ENCODE measurements at places on chromosomes 4 and X. TPM values are rescaled to one million over a fixed set of nuclear protein-coding genes. Genes with fewer than 3 reads are reported as not detected.

ITM2A gene
- not detected for polyA plus RNA-seq

KCNE5 gene
- polyA plus RNA-seq, result not detected

MAGEE2 gene
- not detected for polyA plus RNA-seq

TNIP3 gene
- polyA plus RNA-seq, result 2.2 TPM

ADGRG4 gene
- not detected for polyA plus RNA-seq

NLGN3 gene
- polyA plus RNA-seq, result 0.34 TPM

RBMXL3 gene
- not detected for polyA plus RNA-seq

SULT1E1 gene
- polyA plus RNA-seq, result not detected

CT45A1 gene
- polyA plus RNA-seq, result not detected

DRD5 gene
- polyA plus RNA-seq, result not detected

- DNase-seq, result no peak
These were observed 1100.2 kb upstream of the INTU start for GRCh38 chr4:126532527-126532926.

DNA sequence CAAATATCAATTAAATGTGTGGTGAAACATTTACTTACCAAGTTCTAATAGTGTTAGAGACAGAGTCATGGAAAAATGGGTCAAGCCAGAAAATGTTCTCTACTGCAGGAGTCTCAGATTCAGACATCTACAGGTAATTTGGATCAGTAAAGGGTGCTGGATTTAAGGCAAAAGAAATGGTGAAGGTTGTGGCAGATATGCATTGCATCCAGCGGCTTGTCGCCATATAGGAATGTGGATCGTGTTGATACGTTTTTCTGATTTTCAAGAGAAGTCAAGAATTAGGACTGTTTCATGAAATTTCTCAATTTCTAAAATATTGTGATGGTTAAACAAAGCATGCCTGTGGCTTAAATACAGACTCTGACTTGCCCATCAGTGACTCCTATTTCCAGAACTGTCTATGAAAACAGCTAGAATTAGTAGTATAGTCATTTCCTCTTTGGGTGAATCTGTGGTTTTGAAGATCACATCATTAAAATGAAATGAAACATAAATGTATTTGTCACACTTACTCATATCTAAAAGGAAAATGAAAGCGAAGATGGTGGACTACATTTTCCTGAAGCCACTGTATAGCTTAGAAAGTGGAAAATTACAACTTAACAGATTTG lies 110.1 kb upstream of the VEGFC start:
- DNase-seq, result peak; percentile 92

GRCh38 chr4:56641494-56642051 lies 39.5 kb downstream of the HOPX start:
- peak; percentile 92 for DNase-seq

DNA sequence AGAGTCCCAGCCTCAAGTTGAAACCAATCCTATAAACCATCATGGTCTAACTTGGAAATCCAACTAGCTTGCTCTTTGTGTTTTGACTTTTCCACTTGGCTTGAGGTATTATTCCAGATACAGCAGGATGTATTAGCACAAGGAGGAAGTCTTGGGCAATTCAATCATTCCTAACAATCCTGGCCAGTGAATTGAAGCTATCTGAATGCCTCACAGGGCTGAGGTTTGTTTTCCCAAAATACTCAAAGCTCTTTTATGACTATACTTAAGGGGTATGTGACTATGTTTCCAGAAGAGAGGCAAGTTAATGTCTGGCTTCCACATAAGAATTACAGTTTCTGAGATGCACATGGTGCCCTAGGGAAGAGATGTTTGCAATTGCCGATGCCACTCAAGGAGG lies 66.8 kb upstream of the SH3RF1 start:
- peak; percentile 94 for DNase-seq

- no peak for DNase-seq
These were observed 492.3 kb upstream of the LCORL start for GRCh38 chr4:18513861-18514260.

DNA sequence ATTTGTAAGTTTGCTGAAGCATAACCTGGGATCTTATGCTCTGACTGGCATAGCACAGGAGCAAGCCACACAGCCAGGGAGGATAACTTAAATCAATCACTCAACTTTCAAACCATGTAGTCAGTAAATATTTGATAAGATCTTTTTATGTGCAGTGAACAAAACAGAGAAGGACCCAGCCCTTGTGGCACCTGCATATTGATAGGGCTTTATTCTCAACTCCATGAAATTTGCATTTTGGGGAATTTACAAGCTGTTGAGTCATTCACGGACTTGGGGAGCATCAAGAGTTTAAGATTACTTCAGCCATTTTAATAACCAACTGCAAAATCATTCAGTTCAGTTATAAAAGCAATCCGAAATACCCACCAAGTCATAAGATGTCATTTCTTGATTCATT lies 122.6 kb downstream of the COMMD8 start:
- DNase-seq, result no peak

DNA sequence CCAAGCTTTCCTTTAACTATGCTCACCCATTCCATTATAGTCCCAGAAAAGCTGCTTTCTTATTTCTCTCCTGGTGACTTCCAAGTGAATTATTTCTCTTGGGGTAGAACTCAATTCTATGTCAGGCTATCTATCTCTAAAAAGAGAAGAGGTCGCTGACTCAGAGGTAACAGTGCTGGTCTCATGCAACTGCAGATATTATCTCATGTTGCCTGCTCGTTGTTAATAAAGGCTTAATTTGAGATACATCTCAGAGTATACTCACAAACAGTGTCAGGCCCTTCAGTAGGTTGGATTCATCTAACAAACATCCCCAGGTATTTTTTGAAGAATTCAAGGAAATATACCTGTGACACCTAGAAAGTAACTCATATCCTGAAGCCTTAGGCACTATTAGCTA lies 2.7 kb downstream of the TMEM154 start:
- DNase-seq, result peak; percentile 28

DNA sequence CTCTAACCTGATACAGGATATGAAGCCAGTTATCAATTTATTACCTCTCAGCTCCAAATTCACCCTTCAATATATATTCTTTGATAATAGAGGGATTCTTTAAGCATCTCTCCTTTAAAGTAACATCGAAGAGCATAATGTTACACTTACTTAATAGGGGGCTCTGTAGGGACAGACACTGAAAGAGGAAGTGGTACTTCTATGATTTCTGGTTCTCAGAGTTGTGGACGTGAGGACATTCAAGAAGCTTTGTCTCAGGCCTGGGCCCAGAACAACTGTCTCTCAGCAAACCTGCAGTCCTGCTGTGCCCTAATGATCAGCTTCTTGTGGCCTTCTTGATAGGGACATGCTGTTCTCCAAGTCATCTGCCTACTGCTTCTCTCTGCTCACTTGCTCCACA lies 4.2 kb upstream of the ZXDB start:
- DNase-seq, result no peak

DNA sequence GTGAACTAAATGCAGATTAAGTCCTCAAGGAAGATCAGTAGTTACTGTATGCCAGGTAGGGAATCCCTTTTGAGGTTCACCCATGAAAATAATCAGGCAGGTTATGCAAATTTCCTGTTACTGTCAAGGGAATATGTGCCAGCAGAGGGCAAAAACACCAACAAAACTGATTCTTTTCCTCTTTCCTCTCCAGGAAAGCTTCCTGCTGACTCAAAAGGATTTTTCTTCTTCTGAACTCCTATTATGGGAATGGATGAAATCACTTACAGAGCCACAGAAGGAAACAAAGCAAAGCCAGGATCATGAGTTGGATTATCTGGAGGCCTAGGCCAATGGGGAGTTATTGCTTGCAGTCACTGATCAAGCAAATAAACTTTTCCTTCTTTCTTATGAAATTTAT lies 49.7 kb downstream of the TMPRSS11F start:
- DNase-seq, result no peak

- no peak for DNase-seq
These were observed 340.4 kb upstream of the FAT1 start for GRCh38 chr4:187064033-187064432.

DNA sequence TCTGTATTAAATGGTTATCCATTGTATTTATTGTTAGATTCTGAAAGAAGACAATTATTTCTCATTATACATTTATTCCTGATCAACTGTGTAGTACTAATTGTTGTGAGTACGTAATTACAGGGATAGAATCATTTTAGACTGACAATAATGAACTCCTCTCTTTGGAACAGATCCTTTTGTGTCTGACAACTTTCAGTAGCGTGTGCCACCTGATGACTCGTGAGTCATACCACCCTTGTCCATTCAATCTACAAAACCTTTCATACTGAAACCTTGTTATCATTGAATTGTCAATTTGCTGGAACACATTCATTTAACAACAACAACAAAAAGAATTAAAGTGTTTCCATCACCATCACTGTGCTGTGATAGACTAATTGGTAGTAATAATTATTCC lies 602.7 kb upstream of the PCDH7 start:
- no peak for DNase-seq

DNA sequence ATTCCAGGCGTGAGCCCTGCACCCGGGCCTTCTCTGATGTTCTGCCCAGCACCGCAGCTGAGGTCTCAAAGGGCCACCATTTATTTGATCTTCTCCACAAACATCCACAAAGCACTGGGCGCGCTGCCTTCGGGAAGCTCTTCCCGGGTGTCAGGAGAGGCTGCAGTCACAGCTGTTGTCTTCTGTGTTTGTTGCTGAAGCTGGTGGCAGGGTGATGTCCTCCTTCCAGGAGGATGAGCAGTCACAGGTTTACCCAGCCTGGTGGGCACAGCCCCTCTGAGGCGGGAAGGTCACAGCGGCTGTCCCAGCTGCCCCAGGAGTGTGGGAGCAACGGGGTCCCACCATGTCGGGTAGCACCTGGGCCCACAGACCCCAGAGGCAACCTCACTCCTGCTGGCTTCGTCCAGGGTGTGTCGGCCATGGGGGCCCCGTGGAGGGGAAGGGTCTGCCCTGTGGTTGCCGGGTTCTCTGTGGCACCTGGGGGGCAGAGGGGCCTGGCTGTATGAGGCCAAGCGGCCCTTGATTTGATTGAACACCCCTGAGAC lies 27.6 kb downstream of the FGFRL1 start:
- DNase-seq, result no peak

GRCh38 chr4:73223258-73223650 lies 35.3 kb downstream of the ANKRD17 start:
- no peak for DNase-seq

GRCh38 chrX:56782352-56782751 lies 53.3 kb downstream of the NBDY start:
- peak; percentile 5 for DNase-seq

DNA sequence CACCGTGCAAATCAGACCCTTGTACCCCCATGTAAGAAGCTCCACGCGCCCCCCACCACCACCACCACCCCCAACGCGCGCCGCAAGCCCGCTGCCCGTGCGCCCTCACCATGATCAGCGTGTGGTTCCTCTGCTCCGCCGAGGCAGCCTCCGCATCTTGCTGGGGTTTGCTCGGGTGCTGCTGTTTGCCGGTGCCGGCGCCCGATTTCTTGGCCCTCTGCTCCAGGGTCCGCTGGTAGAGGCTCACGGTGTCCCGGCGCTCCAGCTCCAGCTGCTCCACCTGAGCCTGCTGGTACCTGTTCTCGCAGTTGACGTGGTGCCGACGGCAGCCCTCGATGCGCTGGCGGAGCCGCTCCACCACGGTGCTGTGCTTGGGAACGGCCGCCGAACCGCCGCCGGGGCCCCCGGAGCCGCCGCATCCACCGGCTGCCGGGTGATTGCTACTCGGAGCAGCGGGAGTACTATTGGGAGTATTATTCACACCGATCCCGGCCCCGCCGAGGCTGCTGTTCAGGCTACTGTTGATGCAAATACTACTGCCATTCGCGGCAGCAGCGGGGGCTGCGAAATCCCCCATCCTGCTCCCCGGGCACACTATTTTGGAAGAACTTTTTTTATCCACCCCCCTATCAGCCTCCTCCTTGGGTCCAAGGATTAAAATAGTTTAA lies 1.1 kb downstream of the MAML3 start:
- peak; percentile 78 for DNase-seq

- no peak for DNase-seq
These were observed 15.8 kb upstream of the DHRSX start for GRCh38 chrX:2516623-2517022.

GRCh38 chr4:52869656-52870055 lies 7.5 kb downstream of the RASL11B start:
- DNase-seq, result no peak
